ENCODE measurements at places on chromosomes 7 and 10. TPM values are rescaled to one million over a fixed set of nuclear protein-coding genes. Genes with fewer than 3 reads are reported as not detected.

DNA sequence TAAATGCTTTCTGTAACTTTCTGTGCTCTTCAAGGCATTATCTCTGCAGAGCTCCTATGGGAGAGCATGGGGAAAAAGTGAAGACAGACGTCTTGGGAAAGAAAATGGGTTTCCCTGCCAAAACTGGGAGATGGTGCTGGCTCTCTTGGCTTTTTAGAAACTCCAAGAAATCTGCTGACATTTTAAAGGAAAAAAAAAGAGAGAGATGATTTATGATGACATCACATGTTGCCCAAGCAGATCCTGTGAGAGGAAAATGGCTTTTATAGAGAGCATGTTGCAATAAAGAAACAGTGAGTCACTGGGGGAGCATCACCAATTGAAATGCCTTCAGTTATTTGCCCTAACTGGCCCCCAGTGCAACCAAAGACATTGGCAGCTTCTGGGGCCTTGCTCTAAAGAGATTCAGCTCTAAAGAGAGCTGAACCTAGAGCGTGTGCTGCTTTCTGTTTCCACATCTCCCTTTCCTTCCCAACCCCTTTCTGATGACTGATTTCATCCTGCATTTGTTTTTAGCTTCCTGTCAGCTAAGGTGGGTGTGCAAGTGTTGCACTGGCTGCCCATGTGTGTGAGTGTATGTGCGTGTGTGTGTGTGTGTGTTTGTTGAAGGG lies 37.7 kb downstream of the LRMDA start:
- H3K27ac ChIP-seq: peak overlapping the region; percentile 64
- H3K4me1 ChIP-seq: peaks cover 27% of the 10 kb centered on the region
- H3K4me3 ChIP-seq: no peak overlapping the region
- no peaks in the 10 kb centered on the region for H3K27me3 ChIP-seq

GRCh38 chr7:3778345-3778744 lies 477.3 kb downstream of the SDK1 start:
- no peaks in the 10 kb centered on the region for H3K36me3 ChIP-seq
- DNase-seq: no peak
- H3K4me3 ChIP-seq: no peak overlapping the region
- no peaks in the 10 kb centered on the region for H3K4me1 ChIP-seq

DNA sequence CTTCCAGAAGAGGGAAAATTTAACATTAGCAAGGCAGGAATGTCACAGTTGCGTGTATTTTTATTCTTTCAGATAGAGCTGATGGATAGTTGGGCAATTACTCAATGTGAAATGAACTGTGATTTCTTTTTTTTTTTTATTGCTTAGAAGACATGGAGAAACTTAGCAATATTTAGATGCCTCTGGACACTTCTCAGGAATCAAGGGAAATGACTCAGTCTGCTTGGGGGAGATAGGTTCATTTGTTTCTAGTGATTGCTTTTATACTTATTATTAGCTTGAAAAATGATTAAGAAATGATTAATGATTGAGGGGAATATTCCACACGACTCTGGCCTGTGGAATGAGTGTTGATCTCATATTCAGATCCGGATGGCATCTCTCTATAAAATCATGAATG lies 33.1 kb upstream of the TBX20 start:
- H3K4me1 ChIP-seq: no peaks in the 10 kb centered on the region
- H3K4me3 ChIP-seq: no peak overlapping the region
- H3K27ac ChIP-seq: no peak overlapping the region
- H3K27me3 ChIP-seq: no peaks in the 10 kb centered on the region
- DNase-seq: no peak
- H3K36me3 ChIP-seq: no peaks in the 10 kb centered on the region

GRCh38 chr7:1532456-1533254 lies 2.2 kb downstream of the MAFK start:
- DNase-seq: peak; percentile 93
- H3K4me1 ChIP-seq: peaks cover 43% of the 10 kb centered on the region
- peak overlapping the region; percentile 98 for H3K27ac ChIP-seq

- H3K4me1 ChIP-seq: no peaks in the 10 kb centered on the region
Measured at GRCh38 chr10:115844591-115844990, 428.4 kb downstream of the GFRA1 start.

DNA sequence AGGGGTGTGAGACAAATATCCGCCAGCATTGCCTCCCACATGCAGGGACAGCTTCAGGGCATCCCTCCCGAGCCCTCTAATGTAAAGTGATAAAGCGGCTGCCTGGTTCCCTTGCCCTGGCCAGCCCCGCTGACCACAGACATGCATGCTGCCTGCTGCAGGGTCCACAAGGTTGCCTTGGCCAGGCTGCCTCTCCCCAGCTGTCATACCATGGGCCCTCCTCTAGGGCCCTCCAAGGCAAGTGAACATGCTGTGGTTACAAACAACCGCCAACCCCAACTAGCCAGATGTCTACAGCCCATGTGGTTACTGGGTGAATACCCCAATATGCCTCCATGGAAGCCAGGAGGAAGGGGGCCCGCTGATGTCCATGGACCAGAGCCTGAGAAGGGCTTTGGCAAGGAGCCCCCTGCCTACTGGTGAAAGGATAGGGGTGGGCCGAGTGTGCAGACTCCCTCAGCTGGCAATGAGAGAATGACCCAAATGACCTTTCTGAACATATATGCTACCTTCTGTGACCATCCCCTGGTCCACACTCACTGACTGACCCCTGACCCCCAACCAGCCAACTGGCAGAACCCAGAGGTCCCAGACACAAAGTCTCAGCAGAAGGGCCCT lies 37.4 kb downstream of the GRID1 start:
- peaks cover 21% of the 10 kb centered on the region for H3K27me3 ChIP-seq
- H3K36me3 ChIP-seq: no peaks in the 10 kb centered on the region
- no peak overlapping the region for H3K4me3 ChIP-seq
- H3K27ac ChIP-seq: no peak overlapping the region
- H3K4me1 ChIP-seq: no peaks in the 10 kb centered on the region

CYP26C1 gene
- not detected for total RNA-seq

DNA sequence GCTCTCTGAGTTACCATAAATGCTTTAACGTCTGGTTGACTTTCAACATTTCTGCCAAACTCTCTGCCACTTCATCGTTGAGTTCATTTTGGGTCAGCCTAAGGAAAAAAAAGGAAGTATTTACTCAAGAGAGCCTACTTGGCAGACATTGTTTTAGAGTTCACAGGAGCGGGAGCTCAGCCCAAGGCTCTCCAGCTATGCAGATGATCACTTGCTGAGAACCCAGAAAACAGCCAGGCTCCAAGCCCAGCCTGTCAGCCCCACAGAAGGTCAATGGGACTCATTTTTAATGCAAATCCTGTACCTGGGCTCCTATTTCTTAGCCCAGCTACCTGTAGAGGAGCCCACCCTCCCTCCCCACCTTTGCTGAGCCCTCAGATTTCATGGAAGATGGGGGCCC lies 45.5 kb downstream of the NOD1 start:
- no peaks in the 10 kb centered on the region for H3K27me3 ChIP-seq
- H3K36me3 ChIP-seq: no peaks in the 10 kb centered on the region
- no peaks in the 10 kb centered on the region for H3K4me1 ChIP-seq
- no peak overlapping the region for H3K4me3 ChIP-seq
- H3K27ac ChIP-seq: no peak overlapping the region

- H3K27me3 ChIP-seq: peaks cover 2% of the 10 kb centered on the region
- no peak overlapping the region for H3K27ac ChIP-seq
- DNase-seq: no peak
- no peaks in the 10 kb centered on the region for H3K36me3 ChIP-seq
Measured at GRCh38 chr10:116053910-116054309, 219.1 kb downstream of the GFRA1 start.

DNA sequence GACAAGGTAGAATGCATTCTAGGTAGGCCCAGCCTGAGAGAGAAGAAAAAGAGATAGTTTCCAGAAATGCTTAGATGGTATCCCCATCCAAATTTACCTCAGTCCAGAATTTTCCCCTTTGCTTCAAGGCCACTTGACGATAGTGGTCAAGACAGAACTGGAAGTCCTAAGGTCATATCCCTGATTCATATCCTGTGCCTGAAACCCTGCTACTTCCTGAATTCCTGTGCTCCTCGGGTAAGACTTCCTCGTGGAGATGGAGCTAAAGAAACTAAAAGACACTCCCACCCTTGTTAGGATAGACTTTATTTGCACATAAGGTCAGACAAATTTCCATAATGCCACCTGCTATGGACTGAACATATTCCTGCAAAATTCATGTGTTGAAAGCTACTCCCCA lies 175.9 kb downstream of the EVX1 start:
- no peak for DNase-seq
- H3K27ac ChIP-seq: no peak overlapping the region
- no peaks in the 10 kb centered on the region for H3K36me3 ChIP-seq
- no peaks in the 10 kb centered on the region for H3K27me3 ChIP-seq
- H3K4me3 ChIP-seq: no peak overlapping the region

CALHM2 gene
- total RNA-seq: 2.1 TPM

GRCh38 chr10:124660404-124661125 lies 83.6 kb downstream of the FAM53B start:
- H3K27ac ChIP-seq: no peak overlapping the region
- no peaks in the 10 kb centered on the region for H3K27me3 ChIP-seq
- H3K4me1 ChIP-seq: no peaks in the 10 kb centered on the region

DNA sequence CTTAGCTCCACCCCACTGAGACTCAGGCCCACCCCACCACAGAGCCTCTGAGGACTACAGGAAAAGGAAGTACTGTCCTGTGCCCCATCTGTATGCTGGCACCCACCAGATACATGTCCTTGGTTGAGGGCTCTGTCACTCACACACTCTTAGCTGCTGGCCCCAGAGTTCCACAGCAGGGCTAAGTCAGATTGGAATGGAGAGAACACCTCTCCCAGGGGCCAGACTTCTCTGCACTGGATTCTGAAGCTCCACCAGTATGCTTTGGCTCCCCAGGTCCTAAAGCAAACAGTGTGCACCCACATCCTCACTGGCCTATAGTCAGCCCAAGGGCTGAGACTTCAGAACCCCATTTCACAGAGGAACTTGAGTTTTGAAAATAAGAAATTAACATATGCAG lies 103.2 kb upstream of the PPP2R2D start:
- H3K27ac ChIP-seq: no peak overlapping the region
- H3K4me1 ChIP-seq: no peaks in the 10 kb centered on the region
- H3K4me3 ChIP-seq: no peak overlapping the region
- DNase-seq: no peak

DNA sequence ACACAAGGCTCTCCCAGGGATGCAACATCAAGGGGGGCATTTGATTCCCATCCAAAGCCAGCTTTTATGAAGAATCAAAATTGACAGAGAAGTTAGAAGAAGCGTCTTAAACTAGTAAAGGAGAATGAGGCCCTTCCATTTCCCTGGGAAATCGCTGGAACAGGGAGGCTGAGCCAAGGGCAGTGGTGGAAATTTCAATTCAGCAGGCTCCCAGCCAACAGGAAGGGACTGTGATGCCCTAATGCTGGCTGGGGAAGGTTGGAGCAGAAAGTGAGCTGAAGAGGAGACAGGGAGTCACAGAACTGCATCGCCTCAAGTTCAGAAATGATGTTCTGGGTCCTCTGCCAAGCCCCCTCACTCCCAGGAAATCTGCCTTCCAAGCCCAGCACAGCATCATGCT lies 517.3 kb downstream of the GRID1 start:
- H3K27ac ChIP-seq: no peak overlapping the region
- H3K36me3 ChIP-seq: no peaks in the 10 kb centered on the region
- no peaks in the 10 kb centered on the region for H3K4me1 ChIP-seq
- H3K4me3 ChIP-seq: no peak overlapping the region

GRCh38 chr10:8051109-8051821 lies 3.2 kb upstream of the GATA3 start:
- H3K4me3 ChIP-seq: no peak overlapping the region
- H3K27me3 ChIP-seq: peaks cover 91% of the 10 kb centered on the region
- DNase-seq: peak; percentile 24
- no peak overlapping the region for H3K27ac ChIP-seq
- H3K36me3 ChIP-seq: no peaks in the 10 kb centered on the region
- peaks cover 36% of the 10 kb centered on the region for H3K4me1 ChIP-seq

DNA sequence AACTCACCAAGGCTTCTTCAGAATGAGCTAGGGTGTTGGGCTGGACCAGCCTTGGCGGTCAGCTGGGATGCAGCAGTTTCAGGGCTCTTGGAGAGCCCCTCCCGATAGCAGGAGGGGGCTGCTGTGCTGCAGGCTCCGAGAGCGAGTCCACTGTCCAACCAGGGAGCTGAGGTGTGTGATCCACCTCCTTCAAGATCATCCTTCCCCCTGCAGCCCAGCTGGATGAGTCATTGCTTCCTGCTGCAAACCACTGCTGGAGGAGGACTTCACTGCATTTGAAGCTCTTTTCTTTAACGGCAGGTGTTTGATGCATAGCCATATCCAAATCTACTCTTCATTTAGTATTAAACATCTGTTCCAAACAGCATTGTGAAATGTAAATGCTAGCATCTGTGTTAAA lies 54.2 kb upstream of the EBF3 start:
- no peak overlapping the region for H3K27ac ChIP-seq
- H3K4me3 ChIP-seq: no peak overlapping the region
- H3K4me1 ChIP-seq: no peaks in the 10 kb centered on the region
- no peaks in the 10 kb centered on the region for H3K36me3 ChIP-seq

GRCh38 chr10:124692100-124692446 lies 52.1 kb downstream of the FAM53B start:
- no peaks in the 10 kb centered on the region for H3K36me3 ChIP-seq
- no peak overlapping the region for H3K4me3 ChIP-seq
- no peaks in the 10 kb centered on the region for H3K27me3 ChIP-seq
- H3K27ac ChIP-seq: no peak overlapping the region
- H3K4me1 ChIP-seq: no peaks in the 10 kb centered on the region
- no peak for DNase-seq

DNA sequence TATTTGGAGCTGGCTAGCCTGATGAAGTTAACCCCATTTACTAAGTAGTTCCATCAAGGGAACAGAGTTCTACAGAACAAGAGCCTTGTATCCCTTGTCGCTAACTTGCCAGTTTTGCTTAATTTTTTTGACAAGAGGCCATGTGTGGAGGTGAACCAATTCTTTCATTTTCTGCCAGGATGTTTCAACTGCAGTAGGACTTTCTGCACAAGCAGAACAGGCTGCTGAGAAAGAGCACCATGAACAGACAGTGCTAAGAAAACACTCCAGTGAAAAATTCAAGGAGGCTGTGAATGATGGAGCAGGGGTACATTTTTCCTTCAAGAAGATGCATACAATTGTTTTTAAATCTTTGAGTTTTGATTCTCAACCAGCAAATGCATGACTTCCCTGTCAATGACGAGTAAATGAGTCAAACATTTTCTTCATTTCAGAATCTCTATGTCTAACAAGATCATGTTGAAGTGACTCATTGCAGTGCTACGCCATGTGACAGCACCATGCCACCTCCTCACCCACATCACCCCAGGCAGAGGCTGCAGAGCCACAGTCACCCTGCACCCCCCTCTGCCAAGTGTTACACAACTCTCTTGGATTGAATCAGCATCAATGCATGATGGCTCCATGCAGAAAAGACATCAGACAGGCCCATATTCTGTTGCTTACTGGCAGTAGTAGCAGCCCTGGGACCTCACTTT lies 193.1 kb downstream of the COBL start:
- no peaks in the 10 kb centered on the region for H3K4me1 ChIP-seq
- H3K27me3 ChIP-seq: no peaks in the 10 kb centered on the region
- DNase-seq: no peak
- no peak overlapping the region for H3K27ac ChIP-seq

- H3K27me3 ChIP-seq: peaks cover 4% of the 10 kb centered on the region
- DNase-seq: peak; percentile 86
- no peaks in the 10 kb centered on the region for H3K4me1 ChIP-seq
- H3K27ac ChIP-seq: no peak within 1 kb of the TSS
Measured at GRCh38 chr10:22927661-22928403, at the start of gene ARMC3. Gene ARMC3 (plus strand): TSS chr10:22928053. CDS start chr10:22931997, 3,944 bp downstream.

C10orf105 gene
- total RNA-seq: not detected

All from hepatocyte (in vitro differentiated cells).